ENCODE measurements at places on chromosomes 2 and 18.
A peak's percentile ranks its signal among the peaks of the same experiment; 100 is the strongest.

DNA sequence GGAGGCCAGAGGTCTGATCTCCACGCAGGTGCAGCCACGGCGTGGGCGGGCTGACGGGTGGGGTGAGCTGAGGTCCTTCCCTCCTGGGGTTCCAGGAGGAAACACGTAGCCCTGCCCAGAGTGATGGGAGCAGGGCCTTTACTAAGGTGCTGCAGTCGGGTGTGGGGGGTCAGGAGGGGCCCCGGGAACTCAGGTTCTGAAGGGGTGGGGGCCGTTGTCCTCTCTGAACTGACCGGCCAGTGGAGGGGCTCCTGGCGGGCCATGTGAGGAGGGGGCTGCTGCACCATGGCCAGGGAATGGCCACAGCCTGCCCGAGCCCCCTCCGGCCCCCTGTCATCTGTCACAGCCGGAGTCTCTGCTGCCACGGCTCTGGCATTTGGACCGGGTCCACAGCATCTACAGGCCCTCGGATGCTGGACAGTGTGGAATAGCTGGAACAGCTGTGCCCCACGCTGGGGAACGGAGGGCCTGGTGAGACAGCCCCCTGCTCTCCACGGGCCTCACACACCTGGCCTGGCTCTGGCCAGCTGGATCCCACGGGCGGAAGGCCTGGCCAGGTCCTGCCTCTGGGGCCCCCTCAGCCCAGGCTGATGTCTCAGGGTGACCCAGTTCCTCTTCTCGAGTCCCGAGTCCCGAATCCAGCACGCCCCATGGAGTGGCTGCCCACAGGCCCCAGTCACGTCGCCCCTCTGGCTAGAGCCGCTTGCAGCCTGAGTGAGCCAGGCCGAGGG, 145.6 kb upstream of the GPC1 start:
- no peak for DNase-seq

DNA sequence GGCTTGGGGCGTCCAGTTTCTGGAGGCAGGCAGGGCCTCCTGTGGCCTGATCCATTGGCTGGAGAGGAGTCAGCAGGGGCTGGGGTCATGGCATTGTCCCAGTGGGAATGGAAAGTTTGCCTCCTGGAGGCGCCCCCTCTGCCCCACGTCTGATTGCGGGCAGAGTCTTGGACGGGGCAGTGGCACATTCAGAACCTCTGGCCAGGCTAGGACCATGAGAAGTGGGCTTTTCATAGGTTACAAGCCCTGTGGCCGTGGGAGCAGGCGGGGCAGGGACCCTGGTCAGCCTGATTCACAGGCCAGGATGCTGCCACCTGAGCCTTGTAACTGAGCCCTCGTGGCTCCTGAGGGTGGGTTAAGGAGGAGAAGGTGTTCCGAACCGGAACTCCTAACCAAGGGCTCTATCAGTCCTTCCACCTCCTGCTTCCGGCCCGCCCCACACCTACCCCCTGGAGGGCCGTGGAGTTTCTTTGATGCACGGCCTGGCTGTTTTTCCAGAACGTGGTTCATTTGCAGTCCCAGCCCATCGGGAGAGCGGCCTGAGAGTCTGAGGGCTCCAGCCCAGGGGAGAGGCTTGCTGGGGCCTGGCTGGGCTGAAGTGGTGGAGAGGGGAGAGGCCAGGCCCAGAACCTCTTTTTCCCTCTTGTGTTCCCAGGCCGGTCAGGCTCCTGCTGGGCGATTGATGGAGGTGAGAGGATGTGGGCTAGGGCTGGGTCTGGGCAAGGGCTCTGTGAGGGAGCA, 43.9 kb upstream of the PLB1 start:
- DNase-seq, result no peak

DNA sequence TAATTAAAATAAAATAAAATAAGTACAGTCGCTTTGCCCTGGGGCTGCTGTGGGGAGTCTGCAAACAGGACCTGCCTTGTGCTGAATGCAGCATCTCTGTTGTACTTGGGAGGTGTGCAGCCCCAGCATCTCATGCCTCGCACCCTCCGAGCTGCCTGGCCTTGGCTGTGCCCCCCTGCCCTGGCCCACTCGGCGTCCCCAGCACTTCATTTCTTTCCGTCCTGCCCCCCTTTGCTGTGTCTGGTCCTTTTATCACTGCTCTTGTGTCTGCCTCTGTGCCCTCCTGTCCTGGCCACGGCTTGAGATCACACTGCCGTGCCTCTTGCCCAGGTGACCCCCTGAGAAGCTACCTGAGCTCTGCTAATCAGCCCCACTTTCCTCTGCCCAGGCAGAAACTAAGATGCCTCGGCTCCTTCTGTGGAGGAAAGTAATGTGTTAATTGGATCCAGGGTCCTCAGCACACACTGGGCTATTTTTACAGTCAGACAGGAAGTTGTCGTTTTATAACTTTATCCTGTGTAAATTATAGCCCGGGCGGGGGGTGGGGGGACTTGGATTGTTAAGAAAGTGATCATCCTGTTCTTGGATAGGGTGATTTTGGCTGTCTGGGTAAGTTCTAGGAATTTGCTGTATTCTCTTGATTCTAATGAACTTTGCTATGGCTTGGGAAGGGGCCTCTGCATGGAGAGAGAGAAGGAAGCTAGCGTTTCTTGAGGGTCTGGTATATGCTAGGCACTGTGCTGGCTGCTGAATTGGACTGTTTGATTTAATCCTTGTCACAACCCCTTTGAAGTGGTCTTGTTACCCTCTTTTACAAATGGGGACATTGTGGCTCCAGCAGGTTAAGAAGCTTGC, 69.4 kb downstream of the AGAP1 start:
- no peak for DNase-seq

GRCh38 chr2:7019191-7019590, 102.0 kb downstream of the RNF144A start:
- no peak for DNase-seq

- peak; percentile 59 for DNase-seq
Observed at GRCh38 chr2:202376460-202377206, 506 bp downstream of the BMPR2 start.

GRCh38 chr2:217939629-217940245, 63.1 kb downstream of the TNS1 start:
- no peak for DNase-seq

Measured in fibroblast of villous mesenchyme (primary cell).